Hepatocyte (in vitro differentiated cells): ENCODE measurements at places on chromosomes 7 and 10. TPM values are rescaled to one million over a fixed set of nuclear protein-coding genes. Genes with fewer than 3 reads are reported as not detected.

GPRIN2 gene
- total RNA-seq: 13.0 and 23.4 TPM in 2 replicates

CFAP46 gene
- 1.6 and 2.4 TPM in 2 replicates for total RNA-seq

GRCh38 chr10:86224354-86225102 lies 142.1 kb downstream of the GRID1 start:
- H3K4me1 ChIP-seq: no peaks in the 10 kb centered on the region
- no peaks in the 10 kb centered on the region for H3K36me3 ChIP-seq
- H3K4me3 ChIP-seq: no peak overlapping the region

- H3K4me3 ChIP-seq: no peak overlapping the region
- H3K36me3 ChIP-seq: no peaks in the 10 kb centered on the region
- peaks cover 3% of the 10 kb centered on the region for H3K4me1 ChIP-seq
- DNase-seq: no peak
- H3K27me3 ChIP-seq: no peaks in the 10 kb centered on the region
Measured at GRCh38 chr10:95253007-95253406, 37.8 kb downstream of the PDLIM1 start.
